NCI-H1694 (cell line): ENCODE measurements at places on chromosomes 7 and 10.

- DNase-seq = no peak
Observed at GRCh38 chr10:116155191-116155590, 117.8 kb downstream of the GFRA1 start.

DNA sequence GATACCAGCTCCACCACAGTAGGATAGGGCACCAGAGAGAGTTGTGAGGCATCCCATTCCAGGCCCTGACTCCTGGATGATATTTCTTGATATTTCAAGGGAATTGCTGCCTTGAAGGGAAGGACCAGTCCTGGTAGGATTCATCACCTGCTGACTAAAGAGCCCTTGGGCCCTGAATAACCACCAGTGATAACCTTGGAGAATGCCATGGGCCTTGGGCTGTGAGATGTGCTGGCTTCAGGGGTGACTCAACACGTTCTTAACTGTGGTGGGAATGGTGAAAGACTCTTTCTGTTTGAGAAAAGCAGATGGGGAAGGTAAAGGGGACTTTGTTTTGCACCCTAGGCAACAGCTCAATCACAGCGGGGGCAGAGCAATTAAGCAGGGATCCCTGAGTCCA, 21.4 kb upstream of the ASZ1 start:
- no peak for DNase-seq

GRCh38 chr7:389911-390601, 100.1 kb downstream of the FOXL3 start:
- DNase-seq = no peak

GRCh38 chr10:60148266-60148840, 241.3 kb downstream of the ANK3 start:
- DNase-seq = no peak

GRCh38 chr10:93503075-93503474, 6.7 kb downstream of the CEP55 start:
- DNase-seq = no peak

DNA sequence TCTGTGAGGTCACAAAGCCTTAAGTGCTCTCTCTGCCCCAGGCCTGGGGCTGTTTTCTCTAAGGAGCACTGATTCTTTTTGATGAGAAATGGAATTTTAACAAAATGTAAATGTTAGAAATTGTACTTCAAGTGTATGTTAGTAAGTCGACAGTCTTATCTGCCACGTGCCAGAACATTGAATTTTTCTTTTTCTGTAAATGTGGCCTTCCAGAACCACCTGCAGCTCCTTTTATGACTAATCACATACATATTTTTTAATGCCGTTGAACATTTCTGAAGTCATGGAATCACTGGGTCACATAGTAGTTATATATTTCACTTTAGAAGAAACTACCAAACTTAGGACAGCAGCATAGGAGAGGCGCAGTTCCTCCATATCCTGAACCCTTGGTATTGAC, 38.0 kb downstream of the UBE3C start:
- DNase-seq = no peak

GRCh38 chr7:92797284-92797683, 39.1 kb downstream of the CDK6 start:
- DNase-seq = no peak

GRCh38 chr10:47031211-47031900, 120.1 kb downstream of the PTPN20 start:
- DNase-seq = no peak

DNA sequence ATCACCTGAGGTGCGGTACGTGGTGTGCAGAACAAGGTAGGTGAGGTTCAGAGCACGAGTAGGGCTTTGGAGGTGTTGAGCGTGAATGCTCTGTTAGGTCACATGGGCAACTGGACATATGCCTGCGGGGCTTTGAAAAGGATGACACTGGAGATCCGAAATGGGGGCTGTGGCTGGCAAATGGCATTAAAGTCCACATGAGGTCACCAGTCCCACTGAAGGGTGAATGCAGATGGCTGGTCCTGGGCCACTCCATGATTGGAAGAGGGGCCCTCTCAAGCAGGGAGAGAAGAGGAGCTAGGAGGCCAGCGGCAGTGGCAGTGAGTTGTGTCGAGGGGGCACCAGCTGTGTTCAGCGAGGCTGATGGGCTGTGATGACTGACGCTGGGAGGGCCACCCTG, 254.9 kb upstream of the SHH start:
- no peak for DNase-seq
